Stimulated activated CD4-positive, alpha-beta T cell treated with anti-CD3 and anti-CD28 coated beads, Interleukin-2, amount 100 ng/mL, for 24 hours (primary cell): ENCODE measurements at places on chromosomes 1 and 21.
A peak's percentile ranks its signal among the peaks of the same experiment; 100 is the strongest.

- DNase-seq, result no peak
Observed at GRCh38 chr1:241640867-241641622, 876 bp upstream of the CHML start.

GRCh38 chr1:243271996-243272395 is 16.2 kb downstream of the SDCCAG8 start:
- DNase-seq, result no peak

DNA sequence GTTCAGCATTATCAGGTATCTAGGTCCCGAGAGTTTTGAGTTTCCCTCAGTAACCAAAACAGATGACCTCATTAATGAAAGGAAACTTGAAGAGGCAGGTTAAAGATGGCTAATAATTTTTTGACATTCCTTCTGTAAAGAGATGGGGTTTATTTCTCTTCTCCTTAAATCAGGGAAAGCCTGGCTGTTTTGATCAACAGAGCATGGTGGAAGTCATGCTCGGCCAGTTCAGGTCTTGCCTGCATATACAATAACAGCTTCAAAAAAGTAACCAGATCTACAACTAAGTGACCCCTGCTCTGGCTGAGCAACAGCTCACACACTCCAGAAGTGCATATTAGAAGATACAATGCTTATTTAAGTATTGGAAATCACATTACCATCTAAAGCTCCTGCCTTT is 36.6 kb upstream of the POU2F1 start:
- no peak for DNase-seq

GRCh38 chr1:76901158-76901767 is 34.0 kb downstream of the ST6GALNAC5 start:
- peak; percentile 37 for DNase-seq

GRCh38 chr1:168843950-168844349 is 114.9 kb upstream of the DPT start:
- DNase-seq, result no peak

DNA sequence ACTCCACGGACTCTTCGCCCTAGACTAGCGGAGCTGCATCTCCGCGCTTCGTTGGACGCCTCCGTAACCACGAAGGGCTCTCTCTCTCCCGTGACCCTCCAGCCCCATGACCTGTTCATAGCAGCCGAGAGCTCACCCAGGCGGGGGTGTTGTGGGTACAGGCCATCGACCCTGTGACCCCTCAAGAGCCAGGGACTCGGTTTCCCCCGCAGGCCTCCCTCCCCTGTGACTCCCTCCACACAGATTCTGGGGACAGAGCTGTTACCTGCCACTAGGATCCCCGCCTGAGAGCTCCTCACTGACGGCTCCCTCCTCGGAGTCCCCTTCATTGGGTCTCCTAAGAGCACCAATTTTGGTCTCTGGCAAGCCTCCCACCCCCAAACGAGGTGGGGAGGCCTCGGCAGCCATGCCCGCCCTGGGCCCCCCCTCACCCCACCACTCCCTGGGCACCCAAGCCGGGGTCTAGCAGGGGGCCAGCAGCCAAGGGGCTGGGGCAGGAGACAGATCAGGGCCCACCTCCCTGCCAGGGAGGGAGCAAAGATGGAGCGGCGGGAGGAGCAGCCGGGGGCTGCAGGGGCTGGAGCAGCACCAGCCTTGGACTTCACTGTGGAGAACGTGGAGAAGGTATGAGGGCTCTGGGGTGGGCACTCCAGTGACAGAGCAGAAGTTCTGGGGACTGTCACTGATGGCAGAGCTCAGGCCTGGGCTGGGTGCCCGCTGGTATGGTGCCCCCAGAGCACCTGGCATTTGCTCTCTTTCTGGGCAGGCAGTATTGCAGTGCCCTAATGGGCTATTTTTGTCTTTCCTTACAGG is 517 bp downstream of the IPO13 start:
- no peak for DNase-seq

DNA sequence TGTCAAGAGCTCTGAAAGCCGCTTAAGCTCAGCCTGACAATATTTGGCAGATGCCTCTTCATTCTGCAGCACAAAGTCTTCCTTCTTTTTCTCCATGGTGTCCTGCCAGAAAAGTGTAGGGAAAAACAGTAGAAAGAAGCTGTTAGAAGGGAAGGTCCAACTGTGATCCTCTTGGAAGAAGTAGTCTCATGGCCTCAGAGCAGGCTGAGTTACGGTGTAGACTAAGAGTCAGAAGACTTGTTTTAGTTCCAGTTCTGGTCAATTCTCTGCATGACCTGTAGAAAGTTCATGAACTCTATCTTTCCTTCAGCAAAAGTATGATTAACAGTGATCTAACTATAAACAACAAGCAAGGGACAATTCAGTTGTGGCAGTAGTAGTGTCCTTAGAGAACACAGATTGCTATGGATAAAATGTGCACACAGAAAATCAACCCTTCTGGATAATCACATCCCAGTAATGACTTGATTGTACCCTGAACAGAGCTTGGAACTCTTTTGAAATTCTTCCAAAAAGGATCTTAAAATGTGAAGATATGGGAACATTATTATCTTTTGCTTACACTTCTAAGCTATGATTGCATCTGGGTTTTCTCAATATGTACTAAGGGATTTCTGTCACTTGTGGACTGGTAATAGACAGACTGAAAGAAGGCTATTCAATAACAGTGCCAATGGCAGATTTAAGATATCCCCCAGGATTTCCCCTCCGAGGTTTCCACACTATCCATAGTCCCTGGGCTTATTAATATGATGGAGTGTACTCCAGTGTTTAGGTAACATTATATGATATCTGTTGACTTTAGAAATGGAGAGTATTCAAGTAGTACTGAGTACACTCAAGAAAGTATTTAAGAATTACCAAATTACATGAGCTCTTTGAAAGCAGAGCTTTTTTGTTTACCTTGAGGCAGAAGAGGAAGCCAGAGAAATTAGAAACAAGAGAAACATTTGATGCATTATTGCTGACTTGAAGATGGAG is 22.1 kb upstream of the GBP2 start:
- no peak for DNase-seq

GRCh38 chr1:182299728-182300616 is 91.6 kb downstream of the GLUL start:
- DNase-seq, result no peak

DNA sequence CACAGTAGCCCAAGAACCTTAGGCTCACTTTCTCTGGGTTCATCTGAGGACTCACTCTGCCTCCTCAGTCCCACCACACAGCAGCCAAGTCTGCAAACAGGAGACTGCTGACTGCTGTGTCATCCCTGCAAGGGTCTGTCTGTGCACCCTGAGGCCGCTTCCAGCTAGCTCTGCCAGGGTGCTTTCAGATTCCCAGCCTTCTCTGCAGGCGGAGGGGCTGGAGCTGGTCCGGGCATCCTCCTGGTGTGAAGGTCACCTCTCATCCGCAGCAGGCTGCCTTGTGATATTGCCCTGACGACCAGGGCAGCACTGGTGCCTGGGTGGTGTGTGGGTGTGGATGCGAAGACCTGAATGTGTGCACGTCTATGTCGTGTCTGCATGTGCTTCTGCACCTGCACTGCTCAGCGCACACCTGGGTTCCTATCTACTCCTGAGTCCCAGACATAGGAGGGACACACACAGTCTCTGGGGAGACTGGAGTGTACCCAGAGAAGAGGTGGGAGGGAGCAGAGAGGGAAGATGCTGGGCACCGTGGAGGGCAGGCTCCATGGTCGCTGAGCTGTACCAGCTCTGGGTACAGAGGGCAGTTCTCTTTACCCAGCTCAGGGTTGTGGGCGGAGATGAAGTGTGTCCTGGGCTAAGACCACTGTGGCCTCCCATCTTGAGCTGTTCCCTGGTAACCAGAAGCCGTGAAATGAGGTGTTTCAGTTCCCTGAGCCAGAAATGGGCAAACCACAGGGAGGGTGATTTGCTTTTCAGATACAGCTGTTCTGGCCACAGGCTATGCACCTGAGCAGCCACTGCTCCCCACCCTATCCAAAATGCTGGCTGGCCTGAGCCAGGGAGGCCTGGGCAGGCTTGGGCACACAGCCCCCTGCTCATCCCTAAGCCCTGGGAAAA is 160.9 kb upstream of the CSF3R start:
- no peak for DNase-seq

DNA sequence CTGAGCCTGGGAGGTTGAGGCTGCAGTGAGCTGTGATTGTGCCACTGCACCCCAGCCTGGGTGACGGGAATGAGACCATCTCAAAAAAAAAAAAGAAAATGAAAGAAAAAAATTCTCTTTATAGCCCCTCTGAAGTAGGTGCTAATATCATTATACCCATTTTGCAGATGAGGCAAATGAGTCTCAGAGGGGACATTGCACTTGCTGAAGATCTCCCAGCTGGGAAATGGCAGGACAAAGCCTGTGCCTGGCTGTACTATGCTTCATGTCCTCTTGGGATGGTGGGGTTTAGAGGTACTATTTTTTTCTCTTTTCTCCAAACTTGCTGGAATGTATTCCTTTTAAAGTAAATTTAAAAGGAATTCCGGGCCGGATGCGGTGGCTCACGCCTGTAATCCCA is 1.6 kb downstream of the SMPDL3B start:
- DNase-seq, result no peak

- no peak for DNase-seq
Observed at GRCh38 chr1:55052221-55053142, 13.1 kb downstream of the PCSK9 start.

DNA sequence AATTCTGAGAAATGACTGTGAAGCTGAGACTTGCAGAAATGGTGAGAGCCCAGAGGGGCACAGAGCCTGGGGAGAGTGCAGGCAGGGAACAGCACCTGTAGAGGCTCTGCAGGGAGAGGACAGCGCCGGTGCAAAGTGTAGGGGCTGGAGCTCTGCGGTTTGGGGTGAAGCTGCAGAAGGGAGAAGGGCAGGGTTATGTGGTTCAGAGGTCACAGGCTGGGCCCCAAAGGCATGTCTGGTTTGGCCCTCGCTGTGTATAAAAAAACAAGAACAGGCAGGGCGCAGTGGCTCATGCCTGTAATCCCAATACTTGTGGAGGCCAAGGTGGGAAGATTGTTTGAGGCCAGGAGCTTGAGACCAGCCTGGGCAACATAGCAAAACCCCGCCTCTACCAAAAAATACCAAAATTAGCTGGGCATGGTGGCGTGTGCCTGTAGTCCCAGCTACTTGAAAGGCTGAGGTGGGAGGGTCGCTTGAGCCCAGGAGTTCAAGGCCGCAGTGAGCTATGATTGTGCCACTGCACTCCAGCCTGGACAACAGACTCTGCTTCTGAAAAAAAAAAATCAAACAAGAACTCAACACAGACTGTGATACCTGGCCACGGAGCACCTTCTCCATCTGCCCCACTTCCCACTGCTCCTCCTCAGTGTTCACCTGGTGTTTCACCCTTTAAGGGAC is 29.1 kb downstream of the SERINC2 start:
- no peak for DNase-seq

DNA sequence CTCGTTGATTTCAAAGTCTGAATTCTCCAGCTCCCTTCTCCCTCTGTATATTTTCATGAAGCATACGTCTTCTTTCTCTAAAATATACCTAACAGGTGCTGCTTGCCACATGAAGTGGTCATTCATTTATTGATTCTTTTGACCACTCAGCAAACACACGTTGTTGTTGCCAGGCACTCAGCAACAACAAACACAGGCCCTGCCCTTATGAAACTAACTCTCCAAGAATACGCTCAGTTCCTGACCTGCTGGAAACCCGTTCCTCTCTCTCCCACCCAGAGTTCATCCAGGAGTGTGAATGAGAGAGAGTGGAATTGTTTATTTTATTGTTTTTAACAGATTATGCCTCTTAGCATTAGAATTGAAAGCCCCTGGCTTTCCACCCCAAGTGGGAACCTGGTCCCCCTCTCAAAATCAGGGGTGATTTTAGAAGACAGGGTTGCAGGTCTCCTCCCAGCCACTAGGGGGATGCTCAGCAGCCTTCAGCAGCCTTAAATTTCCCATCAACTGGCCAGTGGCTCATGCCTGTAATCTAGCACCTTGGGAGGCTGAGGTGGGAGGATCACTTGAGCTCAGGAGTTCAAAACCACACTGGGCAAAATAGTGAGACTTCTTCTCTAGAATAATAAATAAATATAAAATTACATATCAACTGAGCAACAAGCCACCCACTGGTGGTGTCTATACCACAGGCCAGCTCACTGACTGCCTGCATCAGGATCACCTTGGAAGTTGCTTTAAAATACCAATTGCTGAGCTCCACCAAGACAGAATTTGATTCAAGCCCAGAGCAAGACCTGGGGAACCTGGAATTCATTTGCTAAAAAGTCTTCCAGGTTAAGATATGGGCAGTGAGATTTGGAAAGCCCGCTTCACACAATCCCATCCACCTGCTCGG is 181.0 kb upstream of the KLHDC7A start:
- DNase-seq, result no peak

DNA sequence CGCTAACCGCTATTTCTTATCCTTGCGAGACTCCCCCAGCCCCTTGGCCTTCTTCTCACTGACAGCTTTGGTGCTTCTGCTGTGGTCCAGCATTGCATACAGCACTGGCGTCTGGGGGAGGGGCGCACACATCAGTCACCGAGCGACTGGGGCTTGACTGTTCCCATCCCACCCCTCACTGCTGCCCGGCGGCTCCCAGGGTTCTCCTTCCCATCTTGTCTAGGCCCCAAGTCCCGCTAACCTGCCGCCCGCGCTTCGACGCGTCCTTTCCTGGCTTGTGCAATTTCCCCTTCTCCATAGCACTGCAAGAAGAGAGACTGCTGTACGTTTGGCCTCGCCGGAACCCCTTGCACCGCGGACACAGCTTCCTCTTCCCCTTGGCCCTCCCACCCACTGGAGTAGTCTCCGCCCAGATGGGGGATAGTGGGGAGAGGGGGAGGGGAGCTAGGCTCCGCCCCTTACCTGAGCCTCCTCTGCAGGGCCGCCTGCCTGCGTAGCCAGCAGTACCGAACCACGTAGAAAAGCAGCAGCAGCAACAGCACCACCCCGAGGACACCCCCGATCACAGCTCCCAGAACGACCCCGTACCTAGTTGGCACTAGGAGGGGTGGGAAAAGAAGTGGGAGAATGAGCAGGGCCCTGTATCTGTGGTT is 3.8 kb downstream of the MPZ start:
- peak; percentile 81 for DNase-seq

DNA sequence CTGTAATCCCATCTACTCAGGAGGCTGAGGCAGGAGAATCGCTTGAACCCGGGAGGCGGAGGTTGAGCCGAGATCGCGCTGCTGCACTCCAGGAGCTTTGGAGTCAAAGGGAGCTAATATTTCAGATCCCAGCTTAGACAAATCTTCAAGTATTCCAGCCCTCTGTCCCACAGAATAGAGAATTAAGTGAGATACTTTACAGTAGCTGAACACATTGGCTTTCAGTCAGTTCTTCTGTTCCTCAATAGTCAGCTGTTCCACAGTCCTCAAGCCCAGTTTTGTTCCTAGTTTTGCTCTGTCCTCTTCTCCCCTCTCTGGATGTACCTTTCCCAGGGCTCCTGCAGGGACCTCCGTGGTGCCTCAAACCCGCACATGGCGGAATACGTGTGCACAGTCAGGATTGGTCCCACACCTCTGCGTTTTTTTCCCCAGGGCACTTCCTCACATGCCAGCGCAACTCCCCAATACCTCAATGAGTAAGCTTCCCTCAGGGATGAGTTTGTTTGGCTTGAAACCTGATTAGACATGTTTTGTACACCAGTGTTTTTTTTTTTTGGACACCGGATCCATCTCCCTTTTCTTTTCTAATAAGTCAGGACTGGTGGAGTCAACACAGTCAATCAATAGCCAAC is 1.2 kb downstream of the MFN2 start:
- DNase-seq, result no peak
